ENCODE measurements at places on chromosomes 1 and 21. TPM values are rescaled to one million over a fixed set of nuclear protein-coding genes. Genes with fewer than 3 reads are reported as not detected.

- DNase-seq: no peak
Observed at GRCh38 chr1:59151860-59152259, 145.0 kb upstream of the FGGY start.

The CHI3L1 gene
- total RNA-seq: 0.53 TPM

The ELF3 gene
- 123 TPM for total RNA-seq

GRCh38 chr1:25654109-25654660, 37.6 kb downstream of the MAN1C1 start:
- DNase-seq: no peak

GRCh38 chr1:94926915-94927404, at the start of gene CNN3:
CNN3 (minus strand) TSS chr1:94927110; CDS start chr1:94926894, 216 bp downstream.
- DNase-seq: peak; percentile 76

The ZNF678 gene
- 54.9 TPM for total RNA-seq

DNA sequence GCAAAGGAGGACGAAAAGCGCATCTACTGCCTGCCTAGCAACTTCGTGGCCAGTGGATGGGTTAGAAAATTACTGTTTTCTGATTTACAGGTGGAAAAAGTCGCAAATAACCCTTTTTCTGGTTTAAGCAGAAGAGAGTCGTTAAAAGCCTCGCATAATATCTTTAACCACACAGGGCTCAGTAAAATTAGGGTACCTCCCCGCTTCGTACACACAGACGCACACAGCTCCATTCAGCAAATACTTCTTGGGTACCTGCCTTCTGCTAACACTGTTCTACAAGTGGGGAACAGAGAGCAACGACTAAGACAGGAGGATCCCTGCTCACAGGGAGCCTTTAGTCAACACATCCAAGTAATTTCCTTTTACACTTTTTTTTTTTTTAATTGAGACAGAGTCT, 704 bp downstream of the ALG6 start:
- DNase-seq: no peak

GRCh38 chr1:25576459-25577133, 33.2 kb downstream of the LDLRAP1 start:
- DNase-seq: no peak

DNA sequence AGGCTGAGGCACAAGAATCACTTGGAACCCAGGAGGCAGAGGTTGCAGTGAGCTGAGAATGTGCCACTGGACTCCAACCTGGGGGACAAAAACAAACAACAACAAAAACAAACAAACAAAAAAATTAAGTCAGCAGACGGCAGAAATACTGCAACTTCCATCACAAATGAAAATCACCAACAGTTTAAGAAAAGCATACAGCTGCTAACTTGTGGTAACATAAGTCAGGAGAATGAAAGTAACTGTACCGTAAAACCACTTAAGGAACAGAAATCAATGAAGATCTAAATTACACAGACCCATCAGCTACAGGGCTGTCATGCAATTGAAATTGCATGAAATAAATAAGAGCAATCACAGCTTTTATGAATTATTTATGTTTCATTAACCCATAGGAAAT, 25.0 kb downstream of the MCOLN2 start:
- no peak for DNase-seq

Measured in urinary bladder (tissue), 4 donors.